ENCODE measurements at places on chromosomes 1 and 21.

DNA sequence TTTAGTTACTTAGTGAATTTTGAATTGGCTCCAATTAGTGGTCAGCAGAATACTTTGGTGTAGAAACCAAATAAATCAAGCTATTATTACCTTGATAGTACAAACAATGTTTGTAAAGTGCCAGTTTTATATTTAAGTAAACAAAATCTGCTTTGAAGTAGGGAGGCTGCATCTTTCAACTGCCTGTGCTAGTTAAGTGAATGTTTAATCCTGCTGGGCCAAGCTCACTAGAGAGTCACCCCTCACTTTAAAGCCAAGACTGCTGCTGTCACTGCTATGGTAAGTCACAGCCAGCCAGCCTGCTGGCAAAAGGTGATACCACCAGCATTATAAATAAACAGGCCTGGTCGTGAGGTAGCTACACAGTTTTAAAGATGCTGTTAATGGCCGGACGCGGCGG, 10.3 kb upstream of the CFAP126 start:
- no peak for DNase-seq

DNA sequence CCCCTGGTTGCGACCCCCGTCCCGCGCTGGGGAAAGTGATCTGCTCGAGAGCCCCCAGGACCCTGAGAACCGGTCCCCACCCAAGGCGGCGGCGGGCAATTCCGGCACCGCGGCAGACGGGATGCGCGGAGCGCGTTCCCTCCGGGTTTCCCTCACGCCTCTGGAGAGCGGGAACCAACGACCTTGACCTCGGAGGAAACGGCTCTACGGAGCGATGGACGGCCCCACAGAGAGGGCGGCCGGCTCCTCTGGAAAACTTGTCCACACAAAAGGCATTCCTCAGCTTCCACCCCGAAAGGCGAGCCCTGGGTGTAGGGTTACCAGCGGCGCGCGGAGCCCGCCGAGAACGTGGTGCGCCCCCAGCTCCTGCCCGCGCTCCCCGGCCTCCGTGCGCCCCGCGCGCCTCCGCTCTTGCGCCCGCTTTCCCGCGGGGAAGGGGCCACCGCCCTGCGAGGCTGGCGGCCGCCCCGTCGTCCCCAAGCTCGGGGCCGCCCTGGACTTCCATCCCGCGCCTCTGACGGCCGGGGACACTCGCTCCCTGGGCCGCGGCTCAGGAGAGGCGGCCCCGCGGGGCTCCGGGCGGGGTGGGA, 391 bp upstream of the KIAA1614 start:
- no peak for DNase-seq

GRCh38 chr1:47624531-47624930, 186.7 kb downstream of the FOXD2 start:
- DNase-seq, result no peak

DNA sequence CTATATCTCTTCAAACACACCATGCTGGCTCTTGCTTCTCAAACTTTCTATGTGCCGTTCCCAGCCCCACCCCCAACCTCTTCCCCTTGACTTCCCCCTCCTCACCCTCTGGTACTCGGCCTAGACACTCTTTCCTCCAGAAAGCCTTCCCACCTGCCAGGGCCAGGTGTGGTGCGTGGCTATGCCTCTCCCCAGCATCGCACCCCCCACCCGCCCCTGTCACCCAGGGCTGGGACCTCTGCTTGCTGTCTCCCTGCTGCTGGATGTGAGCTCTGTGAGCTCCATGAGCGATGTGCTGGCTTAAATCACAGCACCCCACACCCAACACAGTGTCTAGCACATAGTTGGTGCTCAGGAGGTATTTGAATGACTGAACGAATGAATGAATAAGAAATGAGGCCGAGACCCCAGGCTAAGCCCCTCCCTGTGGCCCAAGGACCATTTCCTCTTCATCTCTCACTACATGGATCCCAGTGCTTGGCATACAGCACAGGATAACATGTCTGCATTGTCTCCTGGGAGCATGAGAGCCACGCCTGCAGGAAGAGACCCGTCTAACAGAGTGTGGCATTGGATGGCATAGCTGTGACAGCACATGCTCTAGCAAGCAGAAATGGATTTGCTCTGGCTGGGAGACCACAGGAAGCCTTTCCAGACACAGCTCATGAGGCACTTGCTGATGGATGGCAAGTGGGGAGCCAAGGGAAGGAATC, 19.7 kb downstream of the TNNT2 start:
- no peak for DNase-seq

DNA sequence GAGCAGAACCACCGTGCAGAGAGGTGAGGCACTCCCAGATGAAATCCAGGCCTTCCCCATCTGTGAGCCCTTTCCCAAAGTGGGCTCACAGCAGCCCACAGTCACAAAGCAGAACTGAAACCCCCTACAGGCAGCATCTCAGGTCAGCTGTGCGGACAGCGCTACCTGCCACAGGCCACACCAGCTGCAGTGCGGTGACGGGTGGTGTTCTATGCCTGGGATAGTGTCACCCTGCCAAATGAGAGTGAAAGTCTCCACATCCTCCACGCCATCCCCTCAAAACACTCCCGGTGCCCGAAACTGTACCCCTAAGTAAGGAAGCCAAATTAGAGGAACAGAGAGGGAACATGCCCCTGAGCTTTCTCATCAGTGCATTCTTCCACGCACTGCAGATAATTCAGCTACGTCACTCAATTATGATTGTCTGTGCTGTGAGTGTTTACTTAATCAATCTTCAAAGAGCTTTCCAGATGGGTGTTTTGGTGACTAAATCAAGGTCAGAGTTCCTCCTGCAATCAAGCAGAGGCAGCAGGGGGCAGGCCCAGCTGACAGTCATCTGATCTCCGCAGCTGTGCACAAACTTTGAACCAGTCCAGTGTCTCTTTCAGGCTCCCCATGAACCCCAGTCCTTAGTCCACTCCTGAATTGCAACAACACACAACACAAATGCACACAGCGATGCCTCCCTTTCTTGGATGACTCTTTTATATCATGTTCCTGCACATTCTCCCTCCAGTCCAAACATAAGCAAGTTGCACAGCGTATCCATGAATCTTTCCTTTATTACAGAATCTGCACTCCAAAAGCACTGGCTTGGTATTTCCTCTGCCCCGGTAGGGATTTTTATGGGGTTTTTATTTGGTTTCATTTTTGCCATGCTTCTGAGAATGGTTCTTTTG, 150.0 kb downstream of the TOMM20 start:
- no peak for DNase-seq

Measured in SHP77 treated with DMSO at 0.1 percent for 48 hours (cell line).